ENCODE measurements at places on chromosomes 4 and X.

DNA sequence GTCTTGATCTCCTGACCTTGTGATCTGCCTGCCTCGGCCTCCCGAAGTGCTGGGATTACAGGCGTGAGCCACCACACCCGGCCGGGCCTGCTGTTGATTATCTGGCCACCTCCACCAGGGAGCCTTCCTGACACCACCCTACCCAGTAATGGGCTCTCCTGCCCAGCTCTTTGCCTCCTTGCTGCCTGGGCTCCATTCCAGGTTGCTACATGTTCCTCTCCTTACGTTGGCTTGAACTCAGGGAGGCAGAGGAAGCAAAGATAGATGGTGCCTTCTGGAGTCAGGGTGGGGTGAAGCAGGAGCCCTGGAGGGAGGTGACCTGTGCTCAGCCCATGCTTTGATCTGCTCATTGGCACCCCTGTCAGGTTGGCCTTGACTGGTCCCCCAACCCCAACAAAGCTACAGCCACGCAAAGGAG, 26.3 kb downstream of the FLNA start:
- DNase-seq, result no peak

DNA sequence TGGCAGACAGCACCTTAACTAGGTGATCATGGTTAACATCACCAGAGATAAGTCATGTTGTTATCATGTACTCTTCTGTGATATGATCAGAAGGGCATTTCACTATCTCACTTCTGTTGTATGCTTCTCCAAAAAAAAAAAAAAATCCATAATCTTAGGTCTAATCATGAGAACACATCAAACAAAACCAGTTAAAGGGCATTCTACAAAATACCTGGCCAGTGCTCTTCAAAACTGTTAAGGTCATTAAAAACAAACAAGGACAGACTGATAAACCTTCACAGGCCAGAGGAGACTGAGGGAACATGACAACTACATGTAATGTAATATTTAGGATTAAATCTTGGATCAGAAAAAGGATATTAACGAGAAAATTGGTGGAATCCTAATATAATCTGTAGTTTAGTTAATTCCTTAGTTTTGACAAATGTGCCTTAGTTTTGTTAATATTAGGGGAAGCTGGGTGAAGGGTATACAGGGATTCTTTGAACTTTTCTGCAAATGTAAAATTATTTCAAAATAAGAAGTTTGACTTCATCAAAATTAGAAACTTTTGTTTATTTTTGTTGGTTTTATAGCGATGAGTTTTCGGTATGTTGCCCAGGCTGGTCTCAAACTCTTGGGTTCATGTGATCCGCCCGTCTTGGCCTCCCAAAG, 18.0 kb downstream of the RBM10 start:
- no peak for DNase-seq

- DNase-seq, result no peak
Measured at GRCh38 chr4:132384709-132385108, 764.4 kb upstream of the PCDH10 start.

DNA sequence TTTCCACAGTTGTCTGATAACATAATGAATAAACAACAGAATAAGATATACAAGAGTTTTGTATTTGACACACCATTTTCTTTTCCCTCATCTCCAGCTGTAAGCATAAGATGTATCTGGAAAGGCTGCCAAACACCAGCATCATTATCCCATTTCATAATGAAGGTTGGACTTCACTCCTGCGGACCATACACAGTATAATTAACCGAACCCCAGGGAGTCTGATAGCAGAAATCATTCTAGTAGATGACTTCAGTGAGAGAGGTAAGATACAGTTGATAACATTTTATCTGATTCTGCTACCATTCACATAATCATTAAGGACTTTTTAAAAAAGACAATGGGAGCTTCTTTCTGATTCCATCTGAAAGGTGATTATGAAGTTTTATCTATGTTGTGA, 535.2 kb downstream of the GALNTL6 start:
- no peak for DNase-seq

DNA sequence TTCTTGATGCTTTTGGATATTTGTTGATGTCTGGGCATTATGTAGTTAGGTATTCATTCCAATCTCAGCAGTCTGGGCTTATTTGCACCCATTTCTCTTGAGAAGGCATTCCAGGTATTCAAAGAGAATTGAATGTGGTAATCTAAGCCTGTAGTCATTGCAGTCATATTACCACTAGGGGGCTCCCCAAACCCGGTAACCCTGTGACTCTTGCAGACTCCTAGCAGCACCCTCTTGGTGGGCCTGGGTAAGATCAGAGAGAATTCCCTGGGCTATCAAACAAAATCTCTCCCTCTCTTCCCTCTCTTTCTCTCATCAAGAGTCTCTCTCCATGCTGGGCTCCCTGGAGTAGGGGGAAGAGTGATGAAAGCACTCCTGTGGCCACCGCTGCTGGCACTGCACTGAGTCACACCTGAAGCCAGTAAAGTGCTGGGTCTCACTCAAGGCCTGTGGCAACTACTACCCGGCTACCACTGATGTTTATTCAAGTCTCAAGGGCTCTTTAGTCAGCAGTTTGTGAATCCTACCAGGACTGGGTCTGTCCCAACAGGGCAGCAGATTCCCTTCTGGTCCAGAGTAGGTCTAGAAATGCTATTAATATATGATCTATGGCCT, 187.7 kb upstream of the NUDT10 start:
- DNase-seq, result peak; percentile 1

DNA sequence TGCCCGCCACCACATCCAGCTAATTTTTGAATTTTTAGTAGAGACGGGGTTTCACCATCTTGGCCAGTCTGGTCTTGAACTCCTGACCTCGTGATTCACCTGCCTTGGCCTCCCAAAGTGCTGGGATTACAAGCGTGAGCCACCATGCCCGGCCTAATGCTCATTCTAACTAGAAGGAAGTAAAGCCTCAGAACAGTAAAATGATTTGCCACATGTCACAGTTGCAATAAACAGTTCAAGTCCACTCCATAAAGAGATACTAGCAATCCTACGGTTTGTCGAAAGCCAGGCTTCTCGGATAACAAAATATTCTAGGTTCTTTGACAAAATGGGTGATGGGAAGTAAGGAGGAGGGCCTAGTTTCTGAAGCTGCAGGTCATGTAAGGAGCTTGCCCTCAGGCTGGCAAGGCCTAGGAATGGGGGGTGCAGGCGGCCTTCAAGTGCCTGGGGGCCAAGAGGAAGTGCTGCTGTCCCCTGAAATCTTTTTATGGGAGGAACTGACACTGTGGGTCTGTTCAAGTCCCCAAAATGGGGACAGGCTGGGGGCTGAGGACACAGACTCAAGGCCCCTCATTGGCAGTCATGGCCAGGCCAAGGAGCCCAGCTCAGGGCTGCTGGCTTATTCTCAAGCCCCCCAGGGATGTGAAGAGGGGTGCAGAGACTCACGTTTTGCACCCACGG, 31.8 kb upstream of the ACSL1 start:
- no peak for DNase-seq

- no peak for DNase-seq
Measured at GRCh38 chrX:55379396-55379795, 72.5 kb upstream of the MAGEH1 start.

DNA sequence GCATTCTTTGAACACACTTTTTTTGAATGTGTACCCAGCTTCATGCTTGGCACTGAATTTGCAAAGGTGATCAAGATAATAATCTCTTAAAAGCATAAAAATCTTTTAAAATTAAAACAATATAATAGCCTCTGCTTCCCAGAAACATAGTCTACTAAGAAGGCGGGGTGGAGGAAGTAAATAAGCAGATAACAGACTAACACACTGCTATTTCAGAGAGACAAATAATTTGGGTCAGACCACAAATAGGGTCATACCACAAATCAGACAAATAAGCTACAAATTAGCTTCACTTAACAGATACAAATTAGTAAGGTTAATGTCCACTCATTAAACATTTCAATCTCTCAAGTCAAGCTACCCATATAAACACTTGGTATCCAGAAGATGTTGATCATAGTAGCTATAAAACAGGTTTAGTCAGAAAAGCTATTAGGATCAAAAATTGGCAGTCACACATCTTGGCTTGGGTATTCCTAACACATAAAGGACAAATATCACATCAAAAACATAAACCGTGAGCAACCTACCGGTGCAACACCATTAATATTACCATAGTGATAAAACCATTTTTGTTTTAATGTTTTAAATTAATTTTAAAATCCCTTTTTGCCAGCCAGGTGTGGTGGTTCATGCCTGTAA, 47.3 kb downstream of the PPP3CA start:
- no peak for DNase-seq

DNA sequence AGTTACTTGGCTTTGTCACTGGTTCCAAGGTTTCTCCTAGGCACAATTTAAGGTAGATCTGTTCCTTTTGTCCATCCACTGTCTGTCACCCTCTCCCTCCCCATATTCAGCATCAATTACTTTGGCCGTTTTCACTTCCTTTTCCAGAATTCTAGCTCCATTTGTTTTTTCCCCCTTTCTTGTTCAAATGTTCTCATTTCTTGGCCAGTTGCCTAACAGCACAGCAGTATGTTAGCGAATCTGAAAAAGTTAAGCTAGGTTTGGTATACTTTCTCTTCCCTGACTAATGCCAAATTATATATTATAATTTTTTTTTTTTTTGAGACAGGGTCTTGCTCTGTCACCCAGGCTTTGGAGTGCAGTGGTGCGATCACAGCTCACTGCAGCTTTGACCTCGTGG, 409.1 kb upstream of the TEX13C start:
- DNase-seq, result no peak

- no peak for DNase-seq
Measured at GRCh38 chr4:113157086-113157857, 107.8 kb downstream of the ANK2 start.

GRCh38 chrX:107758231-107758766, 17.3 kb downstream of the TSC22D3 start:
- no peak for DNase-seq

DNA sequence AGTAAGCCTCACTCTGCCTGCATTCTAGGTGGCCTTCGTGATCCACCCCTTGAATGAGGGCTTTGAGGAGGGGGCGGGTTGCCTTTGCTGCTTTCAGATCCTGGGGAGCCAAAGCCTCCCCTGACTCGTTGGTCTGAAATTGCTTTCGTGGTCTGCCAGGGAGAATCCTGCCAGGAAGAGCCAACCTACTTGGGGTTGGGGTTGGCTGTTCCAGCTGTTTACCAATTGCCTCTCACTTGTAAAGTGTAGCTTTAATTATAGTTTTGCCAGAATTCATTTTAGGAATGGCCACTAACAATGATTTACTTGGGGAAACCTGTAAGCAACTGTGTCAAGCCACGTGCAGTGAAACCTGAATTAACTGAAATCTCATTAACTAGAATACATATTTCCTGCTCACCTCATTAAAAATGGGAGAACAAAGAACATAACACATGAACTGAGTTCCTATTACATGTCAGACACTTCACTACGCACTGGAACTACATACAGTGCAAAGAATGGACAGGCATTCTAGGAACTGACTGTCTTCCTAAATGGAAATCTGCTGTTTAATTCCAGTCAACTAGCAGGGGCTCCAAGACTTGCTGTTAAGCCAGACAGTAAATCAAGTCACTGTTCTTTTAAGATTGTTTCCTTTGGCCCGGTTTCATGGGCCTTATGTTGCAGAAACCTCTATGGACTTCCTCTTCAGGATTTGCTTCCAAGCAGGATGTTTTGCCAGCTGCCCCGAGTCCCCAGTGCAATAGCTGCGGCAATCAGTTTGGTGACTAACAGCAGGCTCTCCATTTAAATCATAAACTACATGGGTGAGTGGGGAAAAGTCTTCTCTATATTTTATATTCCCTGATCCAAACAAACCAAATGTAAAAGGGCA, 16.4 kb upstream of the NKRF start:
- DNase-seq, result no peak

DNA sequence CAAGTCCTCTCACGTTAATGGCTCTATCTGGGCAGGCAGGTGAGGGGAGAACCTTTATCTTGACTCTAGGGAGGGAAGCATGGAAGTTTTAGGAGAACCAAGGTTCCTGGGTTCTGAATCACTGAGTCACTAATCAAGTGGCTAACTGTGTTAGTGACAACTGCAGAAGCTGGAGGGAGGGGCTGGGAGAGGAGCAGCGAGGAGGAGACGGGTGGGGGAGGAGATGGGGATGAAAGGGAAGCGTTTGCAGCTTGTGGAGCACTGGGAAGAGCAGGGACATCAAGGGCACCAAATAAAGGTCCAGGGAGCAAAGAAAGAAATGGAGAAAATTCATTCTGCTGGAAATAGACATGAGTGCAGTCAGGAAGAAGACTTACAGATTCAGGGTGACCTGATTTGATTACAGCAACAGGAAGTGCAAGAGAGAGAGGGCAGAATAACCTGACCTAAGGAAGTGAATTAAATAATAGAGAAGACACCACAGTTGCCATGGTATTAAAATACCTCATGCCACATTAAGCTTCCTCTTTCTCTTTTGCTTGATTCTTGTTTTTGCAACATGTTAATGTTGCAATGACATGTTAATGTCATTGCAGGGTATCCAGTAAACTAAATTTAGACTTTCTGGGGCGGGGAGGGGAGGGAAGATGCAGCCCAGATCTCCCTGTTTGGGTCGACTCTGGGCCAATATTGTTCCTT, 4.5 kb upstream of the SETD7 start:
- no peak for DNase-seq

DNA sequence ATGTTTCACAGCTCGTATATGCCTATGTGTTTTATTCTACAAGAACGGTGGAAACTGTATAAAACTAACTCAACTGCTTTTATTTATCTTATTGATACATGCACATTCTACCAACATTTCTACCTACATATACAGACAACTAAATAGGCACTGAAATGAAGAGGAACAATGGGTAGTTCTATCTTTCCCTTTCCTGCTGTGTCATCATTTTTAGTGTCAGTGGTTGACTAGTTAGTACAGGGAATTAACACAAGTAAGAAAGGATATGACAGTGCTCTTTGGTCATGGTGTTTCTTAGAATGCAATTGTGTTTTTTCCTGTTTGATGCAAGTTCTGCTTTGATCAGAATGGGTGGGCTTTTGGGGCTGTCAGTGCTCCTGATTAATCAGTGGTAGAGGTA, 293.8 kb upstream of the CTSO start:
- DNase-seq, result no peak

DNA sequence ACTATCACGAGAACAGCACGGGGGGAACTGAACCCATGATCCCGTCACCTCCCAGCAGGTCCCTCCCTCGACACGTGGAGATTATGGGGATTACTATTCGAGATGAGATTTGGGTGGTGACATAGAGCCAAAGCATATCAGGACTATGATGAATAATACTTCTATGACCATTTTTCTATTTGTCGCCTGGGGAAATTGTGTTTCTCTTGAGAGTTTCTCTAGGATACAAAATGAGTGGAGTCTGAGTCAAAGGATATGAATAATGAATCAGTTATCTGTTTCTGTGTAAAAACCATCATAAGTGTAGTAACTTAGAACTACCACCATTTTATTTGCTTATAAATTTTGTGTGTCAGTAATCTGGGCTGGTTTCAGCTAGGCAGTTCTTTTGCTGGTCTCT, 533.0 kb upstream of the ARX start:
- no peak for DNase-seq

GRCh38 chr4:181659202-181659601, 584.0 kb upstream of the TENM3 start:
- DNase-seq, result no peak

GRCh38 chr4:1590244-1590643, 93.9 kb downstream of the FAM53A start:
- DNase-seq, result no peak

- DNase-seq, result no peak
Measured at GRCh38 chr4:188960411-188961093, 821.3 kb downstream of the TRIML1 start.

All from NCI-H1417 treated with DMSO at 0.1 percent for 48 hours (cell line).